WERI-Rb-1 (cell line): ENCODE measurements at places on chromosomes 7 and 10.

GRCh38 chr7:148587076-148587475 lies 3.5 kb upstream of the C7orf33 start:
- peak; percentile 82 for DNase-seq

DNA sequence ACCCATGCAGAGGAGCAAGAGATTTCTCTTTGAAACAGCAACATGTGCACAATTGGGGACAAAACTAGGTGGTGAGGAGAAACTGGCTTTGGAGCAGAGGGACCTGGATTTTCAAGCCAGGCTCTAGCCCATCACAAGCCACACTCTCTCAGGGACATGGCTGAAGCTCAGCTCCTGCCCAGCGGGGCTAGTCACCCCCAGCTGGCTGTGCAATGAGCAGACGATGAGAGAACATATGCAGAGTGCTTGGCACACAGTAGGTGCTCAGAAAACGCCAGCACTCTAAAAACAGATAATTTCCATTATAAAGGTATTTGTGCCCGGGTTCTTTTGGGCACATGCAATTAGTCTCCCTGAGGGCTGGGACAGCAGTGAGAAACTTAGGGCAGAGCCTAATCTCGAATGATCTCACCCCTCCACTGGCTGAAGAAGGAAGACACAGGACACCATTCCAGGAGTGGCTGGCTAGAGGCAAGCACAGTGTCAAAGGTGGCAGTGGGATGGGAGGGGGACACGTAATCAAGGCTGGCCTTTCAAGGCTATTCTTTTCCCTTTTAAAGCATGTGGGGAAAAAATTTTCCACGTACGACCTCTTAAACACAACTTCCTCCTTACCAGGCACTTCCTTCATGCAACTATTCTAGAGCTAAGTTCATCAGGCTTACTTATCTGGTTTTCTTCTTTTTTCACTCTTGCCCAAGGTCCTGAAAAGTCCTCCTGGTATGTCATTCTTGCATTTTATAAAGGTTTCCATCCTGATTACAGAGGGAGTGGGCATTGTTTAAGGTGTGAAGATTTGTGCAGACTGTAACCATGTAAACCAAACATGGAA lies 15.1 kb downstream of the FAM53B start:
- DNase-seq: no peak

DNA sequence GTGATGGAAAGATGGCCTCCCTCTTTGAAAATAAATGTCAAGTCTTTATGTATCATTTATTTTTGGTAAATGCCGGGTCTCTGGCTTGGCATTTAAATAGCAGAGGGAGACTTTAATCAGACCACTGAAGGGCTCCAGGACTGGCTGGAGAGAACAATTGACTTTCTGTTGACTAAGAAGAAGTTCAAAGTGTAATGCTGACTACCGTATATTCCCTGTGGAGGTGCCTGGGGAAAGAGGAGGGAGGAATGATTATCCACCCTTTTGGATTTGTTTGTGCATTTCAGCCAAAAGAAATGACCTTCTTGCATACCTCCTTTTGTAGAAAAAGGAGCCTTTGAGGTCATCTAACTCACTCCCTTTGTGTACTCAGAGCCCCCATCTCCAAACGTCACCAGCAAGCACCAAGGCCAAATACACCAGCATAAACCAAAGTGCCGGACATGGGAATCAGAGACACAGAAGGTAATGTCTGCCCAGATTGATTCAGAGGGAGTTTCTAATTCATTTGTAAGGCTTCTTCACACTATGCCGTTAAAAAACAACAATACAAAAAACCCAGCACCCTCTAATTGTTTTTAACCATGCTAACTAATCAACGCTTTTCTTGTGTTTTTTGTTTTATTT lies 75.2 kb downstream of the PRLHR start:
- DNase-seq: no peak

GRCh38 chr10:6044060-6044459 lies 18.1 kb downstream of the IL2RA start:
- DNase-seq: no peak

- DNase-seq: peak; percentile 71
Observed at GRCh38 chr10:96417441-96417840, 58.6 kb upstream of the OPALIN start.
